ENCODE measurements at places on chromosomes 12 and 14. TPM values are rescaled to one million over a fixed set of nuclear protein-coding genes. Genes with fewer than 3 reads are reported as not detected.

The NID2 gene
- 2.6 TPM for total RNA-seq

The SMIM41 gene
- total RNA-seq = 0.88 TPM

The PLA2G1B gene
- not detected for total RNA-seq

The TAS2R50 gene
- 1.3 TPM for total RNA-seq

The MFAP5 gene
- total RNA-seq = not detected

The NEUROD4 gene
- 206 TPM for total RNA-seq

The KRT83 gene
- total RNA-seq = not detected

The PMEL gene
- total RNA-seq = 851 TPM

The MRPL52 gene
- 67.9 TPM for total RNA-seq

The MYO1H gene
- total RNA-seq = 0.27 TPM

The KRT72 gene
- not detected for total RNA-seq

The MAPK1IP1L gene
- total RNA-seq = 97.9 TPM

The KCNMB4 gene
- total RNA-seq = 18.7 TPM

The CEP128 gene
- total RNA-seq = 38.5 TPM

The LGALS3 gene
- not detected for total RNA-seq

The WNT1 gene
- not detected for total RNA-seq

The SVOP gene
- 79.3 TPM for total RNA-seq

- H3K36me3 ChIP-seq = no peaks in the 10 kb centered on the region
- no peaks in the 10 kb centered on the region for H3K4me1 ChIP-seq
- DNase-seq = no peak
- no peak overlapping the region for H3K4me3 ChIP-seq
Measured at GRCh38 chr12:70507442-70507841, 129.8 kb downstream of the PTPRB start.

- H3K4me3 ChIP-seq = no peak overlapping the region
- no peaks in the 10 kb centered on the region for H3K36me3 ChIP-seq
- H3K27me3 ChIP-seq = no peaks in the 10 kb centered on the region
Measured at GRCh38 chr12:68106160-68106559, 53.4 kb downstream of the IFNG start.

DNA sequence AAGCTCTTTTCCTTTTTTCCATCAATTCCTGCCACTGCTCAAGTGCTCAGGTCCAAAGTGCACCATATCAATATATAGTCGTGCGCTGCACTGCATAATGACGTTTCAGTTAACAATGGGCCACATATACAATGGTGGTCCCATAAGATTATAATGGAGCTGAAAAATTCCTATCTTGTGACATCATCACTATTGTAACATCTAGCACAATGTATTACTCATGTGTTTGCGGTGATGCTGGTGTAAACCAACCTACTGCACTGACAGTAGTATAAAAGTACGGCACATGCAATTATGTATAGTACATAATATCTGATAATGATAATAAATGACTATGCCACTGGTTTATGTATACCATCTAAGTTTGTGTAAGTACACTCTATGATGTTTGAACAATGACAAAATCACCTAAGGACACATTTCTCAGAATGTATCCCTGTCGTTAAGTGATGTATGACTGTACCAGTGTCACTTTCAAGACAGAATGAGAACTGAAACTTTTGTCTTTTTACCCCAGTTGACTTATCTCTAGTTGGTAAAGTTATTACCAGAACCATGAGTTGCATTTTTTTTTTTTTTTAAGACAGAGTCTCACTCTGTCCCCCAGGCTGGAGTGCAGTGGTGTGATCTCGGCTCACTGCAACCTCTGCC, 53.7 kb upstream of the INSM2 start:
- no peak overlapping the region for H3K27ac ChIP-seq
- H3K4me1 ChIP-seq = peaks cover 4% of the 10 kb centered on the region
- no peak for DNase-seq
- no peaks in the 10 kb centered on the region for H3K27me3 ChIP-seq
- no peak overlapping the region for H3K4me3 ChIP-seq

GRCh38 chr12:49550693-49551252, 11.9 kb downstream of the KCNH3 start:
- peaks cover 13% of the 10 kb centered on the region for H3K4me1 ChIP-seq
- peaks cover 17% of the 10 kb centered on the region for H3K27me3 ChIP-seq
- DNase-seq = no peak
- H3K27ac ChIP-seq = peak overlapping the region; percentile 52
- no peak overlapping the region for H3K4me3 ChIP-seq
- H3K36me3 ChIP-seq = no peaks in the 10 kb centered on the region

GRCh38 chr12:64193931-64194330, 28.2 kb downstream of the KICS2 start:
- no peak overlapping the region for H3K27ac ChIP-seq
- H3K36me3 ChIP-seq = no peaks in the 10 kb centered on the region
- H3K27me3 ChIP-seq = no peaks in the 10 kb centered on the region
- H3K4me1 ChIP-seq = no peaks in the 10 kb centered on the region

- peaks cover 4% of the 10 kb centered on the region for H3K27me3 ChIP-seq
- no peaks in the 10 kb centered on the region for H3K4me1 ChIP-seq
- no peak overlapping the region for H3K27ac ChIP-seq
- no peak for DNase-seq
Measured at GRCh38 chr14:91299121-91300115, 54.9 kb upstream of the GPR68 start.

DNA sequence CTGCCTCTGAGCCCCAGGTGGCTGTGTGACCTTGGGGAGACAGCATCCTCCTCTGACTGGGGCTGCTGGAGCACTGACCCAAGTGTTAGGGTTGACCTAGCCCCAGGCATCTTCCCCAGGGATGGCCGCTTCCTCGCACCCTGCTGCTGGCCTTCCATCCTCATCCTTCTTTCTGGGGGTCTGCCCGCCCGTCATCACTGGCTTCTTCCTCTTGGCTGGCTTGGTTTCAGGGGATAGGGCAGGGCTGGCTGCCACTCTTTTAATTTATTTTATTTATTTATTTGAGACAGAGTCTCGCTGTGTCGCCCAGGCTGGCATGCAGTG, 3.5 kb downstream of the TEDC1 start:
- peaks cover 15% of the 10 kb centered on the region for H3K27me3 ChIP-seq
- peaks cover 3% of the 10 kb centered on the region for H3K4me1 ChIP-seq
- no peak overlapping the region for H3K27ac ChIP-seq
- peak; percentile 10 for DNase-seq
- H3K36me3 ChIP-seq = no peaks in the 10 kb centered on the region
- no peak overlapping the region for H3K4me3 ChIP-seq

GRCh38 chr12:92156704-92157395, 11.2 kb upstream of the BTG1 start:
- H3K4me1 ChIP-seq = no peaks in the 10 kb centered on the region
- H3K27ac ChIP-seq = no peak overlapping the region

DNA sequence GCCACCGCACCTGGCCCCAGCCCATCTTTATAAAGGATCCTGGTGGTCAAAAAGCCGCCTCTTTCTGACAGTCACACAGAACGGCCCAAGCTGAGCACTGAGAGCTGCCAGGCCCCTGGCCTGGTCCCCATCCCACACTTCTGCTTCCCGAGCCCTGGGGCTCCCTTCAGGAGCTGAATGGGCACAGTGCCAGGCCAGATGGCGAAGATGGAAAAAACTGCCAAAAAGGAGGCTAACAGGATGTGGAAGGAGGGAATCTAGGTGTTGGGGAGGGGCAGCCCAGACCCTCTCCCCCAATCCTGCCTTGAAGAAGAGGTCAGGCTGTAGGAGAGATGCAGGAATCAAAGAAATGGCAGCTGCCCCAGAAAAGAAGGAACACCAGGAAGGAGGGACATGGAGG, 5.0 kb downstream of the LPAR5 start:
- H3K4me3 ChIP-seq = no peak overlapping the region
- no peak overlapping the region for H3K27ac ChIP-seq
- H3K4me1 ChIP-seq = peaks cover 15% of the 10 kb centered on the region
- no peak for DNase-seq

DNA sequence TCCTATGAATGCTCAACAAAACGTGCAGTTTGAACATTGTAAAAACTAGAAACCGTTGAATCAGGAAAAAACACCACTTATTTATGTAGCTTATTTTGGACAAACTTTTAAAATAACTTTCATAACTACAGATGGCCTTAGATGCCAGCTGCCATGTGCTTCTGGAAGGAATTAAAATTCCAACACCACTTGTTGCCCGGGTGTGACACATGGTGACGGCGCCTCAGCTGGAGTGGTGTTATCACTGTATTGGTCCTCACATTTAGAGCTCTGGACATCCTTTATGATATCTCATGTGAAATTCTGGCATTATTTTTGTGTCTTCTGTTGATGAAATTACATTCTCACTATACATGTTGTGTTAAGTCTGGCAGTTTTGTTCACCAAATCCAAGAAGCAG, 211.0 kb downstream of the IPO8 start:
- H3K4me1 ChIP-seq = no peaks in the 10 kb centered on the region
- no peak overlapping the region for H3K4me3 ChIP-seq
- no peak for DNase-seq
- no peaks in the 10 kb centered on the region for H3K36me3 ChIP-seq
- no peaks in the 10 kb centered on the region for H3K27me3 ChIP-seq

DNA sequence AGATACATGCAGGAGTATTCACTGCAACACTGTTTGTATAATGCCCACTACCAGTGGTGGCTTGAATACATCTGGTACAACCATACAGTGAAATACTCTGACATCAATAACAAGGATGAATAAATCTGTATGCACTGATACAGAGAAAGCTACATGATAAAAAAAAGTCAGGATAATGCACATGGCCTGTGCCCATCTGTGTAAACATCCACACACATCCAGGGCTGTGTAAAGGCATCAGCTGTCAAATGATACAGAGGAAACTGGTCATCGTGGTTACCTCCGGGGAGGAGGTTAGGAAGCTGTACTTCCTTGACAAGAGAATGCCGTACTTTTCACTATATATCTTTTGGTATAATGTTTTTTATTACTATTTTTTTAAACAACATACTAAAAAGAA, 176.6 kb downstream of the FOXN3 start:
- H3K4me1 ChIP-seq = peaks cover 52% of the 10 kb centered on the region
- H3K27ac ChIP-seq = no peak overlapping the region
- peaks cover 3% of the 10 kb centered on the region for H3K36me3 ChIP-seq

GRCh38 chr14:55328317-55328716, 57.1 kb downstream of the FBXO34 start:
- no peak overlapping the region for H3K4me3 ChIP-seq
- H3K4me1 ChIP-seq = peaks cover 8% of the 10 kb centered on the region
- no peaks in the 10 kb centered on the region for H3K36me3 ChIP-seq

GRCh38 chr14:77123381-77124325, 17.9 kb downstream of the ZDHHC22 start:
- peak overlapping the region; percentile 38 for H3K4me3 ChIP-seq
- DNase-seq = no peak
- peaks cover 2% of the 10 kb centered on the region for H3K27me3 ChIP-seq
- no peak overlapping the region for H3K27ac ChIP-seq

- no peaks in the 10 kb centered on the region for H3K4me1 ChIP-seq
- DNase-seq = no peak
- no peak overlapping the region for H3K27ac ChIP-seq
Measured at GRCh38 chr12:130214686-130215395, 52.6 kb downstream of the FZD10 start.

DNA sequence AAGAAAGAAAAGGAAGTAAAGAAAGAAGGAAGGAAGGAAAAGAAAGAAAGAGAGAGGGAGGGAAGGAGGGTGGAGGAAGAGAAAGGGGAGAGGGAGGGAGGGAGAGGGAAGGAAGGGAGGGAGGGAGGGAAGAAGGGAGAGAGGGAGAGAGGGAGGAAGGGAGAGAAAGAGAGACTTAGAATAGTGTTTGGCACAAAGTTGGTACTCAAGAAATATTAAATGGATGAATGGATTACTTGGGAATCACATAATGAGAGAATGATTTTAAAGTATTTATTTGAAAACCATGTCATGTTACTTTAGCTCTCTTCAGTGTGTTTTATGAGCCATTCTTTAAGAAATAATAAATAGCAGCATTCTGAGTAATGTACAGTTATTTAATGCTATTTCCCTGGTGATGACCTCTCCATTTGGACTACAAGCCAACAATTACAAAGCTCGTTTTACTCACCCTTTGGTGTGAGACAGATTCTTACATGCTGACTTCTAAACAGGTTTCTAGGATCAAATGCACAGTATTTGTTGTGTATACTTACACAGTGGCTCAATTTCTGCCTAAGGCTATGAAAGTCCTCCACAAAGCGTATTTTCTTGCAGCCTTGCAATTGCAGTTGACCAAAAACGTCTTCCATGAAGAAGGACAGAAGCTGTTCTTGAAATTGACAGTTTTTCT, 861 bp downstream of the IL26 start:
- DNase-seq = no peak
- no peak overlapping the region for H3K4me3 ChIP-seq
- H3K36me3 ChIP-seq = no peaks in the 10 kb centered on the region

GRCh38 chr12:104605685-104606084, 148.9 kb downstream of the CHST11 start:
- peaks cover 34% of the 10 kb centered on the region for H3K4me1 ChIP-seq
- no peaks in the 10 kb centered on the region for H3K36me3 ChIP-seq
- no peak for DNase-seq
- no peak overlapping the region for H3K27ac ChIP-seq
- H3K4me3 ChIP-seq = no peak overlapping the region

DNA sequence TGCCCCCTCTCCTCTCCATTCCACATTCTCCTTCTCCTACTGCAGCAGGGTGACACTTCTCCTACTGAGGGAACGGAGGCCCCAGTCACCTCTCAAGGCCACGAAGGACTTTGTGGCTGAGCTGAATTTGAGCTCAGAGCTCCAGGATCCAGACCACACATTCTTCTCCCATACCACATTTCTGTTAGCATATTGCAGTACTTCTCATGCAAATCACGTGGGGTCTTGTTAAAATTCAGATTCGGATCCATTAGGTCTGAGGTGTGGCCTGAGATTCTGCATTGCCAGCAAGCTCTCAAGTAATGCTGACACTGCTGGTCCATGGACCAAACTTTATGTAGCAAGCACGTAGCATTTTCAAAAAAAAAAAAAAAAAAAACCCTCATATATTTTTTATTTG, 9.6 kb upstream of the IFI27L2 start:
- H3K4me3 ChIP-seq = no peak overlapping the region
- H3K27me3 ChIP-seq = no peaks in the 10 kb centered on the region
- no peak overlapping the region for H3K27ac ChIP-seq
- peaks cover 1% of the 10 kb centered on the region for H3K4me1 ChIP-seq

GRCh38 chr12:7497661-7498060, 5.9 kb downstream of the CD163 start:
- DNase-seq = no peak
- no peak overlapping the region for H3K4me3 ChIP-seq
- peaks cover 1% of the 10 kb centered on the region for H3K27me3 ChIP-seq
- no peaks in the 10 kb centered on the region for H3K36me3 ChIP-seq
- H3K4me1 ChIP-seq = no peaks in the 10 kb centered on the region

GRCh38 chr12:12376646-12377448, 20.0 kb downstream of the BORCS5 start:
- peaks cover under 1% of the 10 kb centered on the region for H3K36me3 ChIP-seq
- H3K27me3 ChIP-seq = no peaks in the 10 kb centered on the region
- H3K4me1 ChIP-seq = no peaks in the 10 kb centered on the region
- no peak for DNase-seq
- H3K4me3 ChIP-seq = no peak overlapping the region
- H3K27ac ChIP-seq = no peak overlapping the region

DNA sequence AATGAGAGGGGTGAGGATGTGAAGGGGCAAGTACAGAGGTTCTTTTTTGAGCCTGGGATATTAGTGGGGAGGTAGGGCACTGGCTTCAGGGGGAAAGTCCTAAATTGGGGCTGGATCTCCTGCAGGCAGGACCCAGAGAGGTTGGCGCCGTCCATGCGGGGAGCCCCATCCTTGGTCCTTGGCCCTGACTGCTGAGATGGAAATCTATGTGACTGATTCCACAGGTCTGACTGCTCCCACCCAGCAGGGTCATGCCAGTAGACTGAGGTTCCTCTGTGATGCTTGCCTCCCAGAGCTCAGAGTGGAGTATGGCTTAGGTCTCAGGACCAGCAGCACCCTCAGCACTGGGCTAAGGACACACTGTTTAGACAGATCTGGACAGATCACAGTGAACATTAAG, 988.6 kb upstream of the TMEM132C start:
- H3K27ac ChIP-seq = no peak overlapping the region
- no peak for DNase-seq
- no peaks in the 10 kb centered on the region for H3K27me3 ChIP-seq
- H3K4me3 ChIP-seq = no peak overlapping the region
- no peaks in the 10 kb centered on the region for H3K4me1 ChIP-seq
- H3K36me3 ChIP-seq = peaks cover 5% of the 10 kb centered on the region

Data from glutamatergic neuron (in vitro differentiated cells).